ENCODE measurements at places on chromosomes 6 and 20.
A peak's percentile ranks its signal among the peaks of the same experiment; 100 is the strongest.

- H3K27me3 ChIP-seq, result no peaks in the 10 kb centered on the region
- DNase-seq, result no peak
- no peak overlapping the region for H3K4me3 ChIP-seq
- H3K36me3 ChIP-seq, result peaks cover 72% of the 10 kb centered on the region
These were observed 113.6 kb upstream of the EMILIN3 start for GRCh38 chr20:41480054-41480770.

DNA sequence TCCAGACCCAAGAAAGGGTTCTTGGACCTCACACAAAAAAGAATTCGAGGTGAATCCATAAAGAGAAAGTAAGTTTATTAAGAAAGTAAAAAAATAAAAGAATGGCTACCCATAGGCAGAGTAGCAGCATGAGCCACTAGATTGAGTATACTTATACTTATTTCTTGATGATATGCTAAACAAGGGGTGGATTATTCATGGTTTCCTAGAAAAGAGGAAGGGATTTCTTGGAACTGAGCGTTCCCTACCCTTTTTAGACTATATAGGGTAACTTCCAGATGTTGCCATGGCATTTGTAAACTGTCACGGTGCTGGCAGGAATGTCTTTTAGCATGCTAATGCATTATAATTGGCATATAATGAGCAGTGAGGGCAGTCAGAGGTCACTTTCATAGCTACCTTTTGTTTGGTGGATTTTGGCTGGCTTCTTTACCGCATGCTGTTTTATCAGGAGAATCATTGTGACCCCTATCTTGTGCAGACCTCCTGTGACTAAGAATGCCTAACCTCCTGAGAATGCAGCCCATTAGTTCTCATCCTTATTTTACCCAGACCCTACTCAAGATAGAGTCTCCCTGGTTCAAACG, 44.3 kb downstream of the TENT5A start:
- no peak for DNase-seq
- no peaks in the 10 kb centered on the region for H3K36me3 ChIP-seq
- no peaks in the 10 kb centered on the region for H3K27me3 ChIP-seq
- no peak overlapping the region for H3K27ac ChIP-seq
- H3K4me3 ChIP-seq, result no peak overlapping the region

DNA sequence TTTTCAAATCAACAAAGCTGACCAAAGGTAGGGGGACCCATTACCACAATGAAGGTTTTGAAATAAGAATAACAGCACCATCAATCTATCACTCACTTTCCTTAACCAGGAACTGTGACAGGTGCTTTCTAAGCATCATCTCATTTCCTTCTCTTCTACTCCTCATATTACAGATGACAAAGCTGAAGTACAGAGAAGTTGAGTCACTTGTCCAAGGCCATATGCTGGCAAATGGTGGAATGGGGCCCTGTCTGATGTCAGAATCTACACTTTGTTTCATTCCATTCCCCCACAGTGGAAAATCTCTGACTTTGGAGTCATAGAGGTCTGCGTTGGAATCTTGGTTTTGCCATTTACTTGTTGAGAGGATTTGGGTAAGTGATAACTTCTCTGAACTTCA, 222.5 kb upstream of the LRFN2 start:
- H3K4me1 ChIP-seq, result peaks cover 4% of the 10 kb centered on the region
- no peaks in the 10 kb centered on the region for H3K36me3 ChIP-seq
- H3K27ac ChIP-seq, result no peak overlapping the region

DNA sequence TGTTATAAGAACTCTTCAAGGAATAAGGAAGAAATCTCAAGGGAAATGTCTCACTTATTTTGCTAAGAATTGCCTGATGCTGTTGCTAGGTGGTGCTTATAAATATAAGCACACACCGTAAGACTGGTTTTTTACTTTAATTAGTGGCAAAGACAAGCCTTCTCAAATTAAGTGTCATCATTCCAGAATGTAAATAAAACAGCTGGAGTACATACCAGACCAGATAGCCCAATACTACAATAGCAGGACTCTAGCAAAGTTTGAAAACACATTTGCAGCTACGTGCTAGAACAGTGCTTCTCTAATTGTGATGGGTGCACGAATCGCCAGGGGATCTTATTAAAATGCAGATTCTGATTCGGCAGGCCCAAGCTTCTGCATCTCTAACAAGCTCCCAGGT, 6.8 kb downstream of the CNKSR3 start:
- peaks cover 32% of the 10 kb centered on the region for H3K27me3 ChIP-seq
- no peak for DNase-seq
- no peak overlapping the region for H3K4me3 ChIP-seq
- no peak overlapping the region for H3K27ac ChIP-seq
- H3K36me3 ChIP-seq, result no peaks in the 10 kb centered on the region

- H3K4me1 ChIP-seq, result no peaks in the 10 kb centered on the region
- H3K27ac ChIP-seq, result no peak overlapping the region
These were observed 137.2 kb downstream of the EYA2 start for GRCh38 chr20:47031821-47032220.

GRCh38 chr6:162706232-162706631, 21.3 kb downstream of the PRKN start:
- no peaks in the 10 kb centered on the region for H3K27me3 ChIP-seq
- H3K4me1 ChIP-seq, result peaks cover 6% of the 10 kb centered on the region
- no peak for DNase-seq
- no peak overlapping the region for H3K27ac ChIP-seq
- no peak overlapping the region for H3K4me3 ChIP-seq
- no peaks in the 10 kb centered on the region for H3K36me3 ChIP-seq

GRCh38 chr6:165697171-165697570, 34.1 kb upstream of the PDE10A start:
- H3K36me3 ChIP-seq, result no peaks in the 10 kb centered on the region
- H3K4me3 ChIP-seq, result no peak overlapping the region
- DNase-seq, result no peak
- no peaks in the 10 kb centered on the region for H3K27me3 ChIP-seq

DNA sequence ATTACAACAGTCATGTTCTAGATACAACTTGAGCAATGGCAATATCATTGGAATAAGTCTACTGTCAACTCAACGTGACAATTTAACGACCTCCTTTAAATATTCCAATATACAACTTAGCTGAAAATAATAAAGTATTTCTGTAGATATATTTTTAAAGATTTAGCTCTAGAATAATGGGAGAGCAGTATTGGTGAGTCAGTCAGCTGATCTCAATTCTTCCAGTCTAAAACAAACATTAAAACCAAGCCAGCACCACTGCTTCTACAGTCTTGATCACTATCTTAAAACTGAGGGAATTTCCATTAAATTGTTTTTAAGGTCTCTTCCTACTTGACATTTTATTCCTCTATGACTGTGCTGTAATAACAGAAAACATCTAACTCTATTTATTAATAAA, 38.2 kb downstream of the NOL7 start:
- peaks cover 3% of the 10 kb centered on the region for H3K4me1 ChIP-seq
- DNase-seq, result no peak
- H3K27me3 ChIP-seq, result no peaks in the 10 kb centered on the region
- H3K36me3 ChIP-seq, result peaks cover 32% of the 10 kb centered on the region
- H3K4me3 ChIP-seq, result no peak overlapping the region
- no peak overlapping the region for H3K27ac ChIP-seq

- no peak overlapping the region for H3K4me3 ChIP-seq
- peaks cover 62% of the 10 kb centered on the region for H3K27me3 ChIP-seq
- H3K36me3 ChIP-seq, result no peaks in the 10 kb centered on the region
These were observed 4.3 kb downstream of the VGLL2 start for GRCh38 chr6:117269638-117270054.

DNA sequence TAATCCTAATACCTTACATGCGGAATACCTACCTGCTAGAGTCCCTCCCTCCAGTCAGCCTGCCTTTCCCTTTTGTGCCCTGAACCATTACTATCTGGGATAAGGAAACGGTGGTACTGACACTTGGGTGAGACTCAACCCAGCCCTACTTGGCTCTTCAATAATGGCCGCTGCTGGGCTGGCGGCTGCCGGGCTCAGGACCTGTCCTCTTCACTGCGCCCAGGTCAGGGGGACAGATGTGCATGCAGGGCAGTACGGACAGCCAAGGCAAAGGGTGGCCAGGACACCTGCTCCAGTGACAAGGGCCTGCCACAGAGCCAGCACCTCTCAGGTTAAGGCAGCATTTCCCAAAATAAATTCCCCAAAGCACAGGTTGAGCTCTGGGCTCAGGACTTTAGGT, 29.9 kb downstream of the UBE2V1 start:
- H3K27ac ChIP-seq, result no peak overlapping the region
- H3K27me3 ChIP-seq, result no peaks in the 10 kb centered on the region
- H3K4me1 ChIP-seq, result peaks cover 14% of the 10 kb centered on the region
- H3K4me3 ChIP-seq, result no peak overlapping the region
- peaks cover 35% of the 10 kb centered on the region for H3K36me3 ChIP-seq
- no peak for DNase-seq

DNA sequence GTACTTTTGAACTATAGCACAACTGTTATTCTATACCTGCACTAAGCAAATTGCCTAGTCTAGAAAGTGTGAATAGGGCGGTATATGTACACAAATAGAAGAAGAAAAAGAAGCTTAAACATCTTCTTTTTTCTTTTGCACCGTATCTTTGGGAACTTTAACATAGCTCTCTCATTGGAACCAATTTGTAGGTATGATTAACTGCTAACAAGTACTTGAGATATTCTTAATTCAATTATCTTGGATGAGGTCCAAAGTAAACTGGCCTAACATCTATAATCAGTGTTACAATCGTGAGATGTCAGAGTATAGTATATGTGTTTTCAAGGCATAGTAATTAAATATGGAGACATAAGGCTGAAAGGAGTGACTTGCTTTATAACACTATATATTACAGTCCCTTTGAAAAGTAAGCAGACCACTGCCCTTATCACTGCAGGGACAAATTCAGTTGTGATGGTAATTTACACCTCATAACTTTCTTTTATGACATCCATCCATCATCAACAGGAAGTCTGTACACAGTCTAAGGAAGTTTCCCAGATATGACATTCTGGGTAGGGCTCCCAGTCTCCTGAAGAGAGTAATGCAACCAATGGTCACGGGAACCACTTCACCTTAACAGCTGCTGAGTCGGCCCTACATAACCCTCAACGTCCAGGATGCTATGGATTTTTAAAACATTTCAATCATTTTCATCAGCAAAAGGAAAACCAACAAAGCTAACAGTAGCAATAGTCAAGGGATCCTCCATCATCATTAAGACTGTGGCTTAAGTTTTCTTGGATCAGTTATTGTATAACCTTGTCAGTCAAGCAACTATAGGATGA, 37.6 kb downstream of the NKAIN2 start:
- no peak overlapping the region for H3K27ac ChIP-seq
- no peak overlapping the region for H3K4me3 ChIP-seq
- no peaks in the 10 kb centered on the region for H3K36me3 ChIP-seq
- no peak for DNase-seq
- H3K27me3 ChIP-seq, result no peaks in the 10 kb centered on the region

GRCh38 chr20:44678242-44678641, 26.7 kb upstream of the ADA start:
- no peak for DNase-seq
- H3K4me3 ChIP-seq, result no peak overlapping the region
- H3K27me3 ChIP-seq, result no peaks in the 10 kb centered on the region
- no peak overlapping the region for H3K27ac ChIP-seq
- H3K36me3 ChIP-seq, result no peaks in the 10 kb centered on the region

GRCh38 chr20:51941503-51941902, 139.2 kb upstream of the SALL4 start:
- H3K4me3 ChIP-seq, result no peak overlapping the region
- H3K27ac ChIP-seq, result no peak overlapping the region
- no peak for DNase-seq
- peaks cover 2% of the 10 kb centered on the region for H3K27me3 ChIP-seq

DNA sequence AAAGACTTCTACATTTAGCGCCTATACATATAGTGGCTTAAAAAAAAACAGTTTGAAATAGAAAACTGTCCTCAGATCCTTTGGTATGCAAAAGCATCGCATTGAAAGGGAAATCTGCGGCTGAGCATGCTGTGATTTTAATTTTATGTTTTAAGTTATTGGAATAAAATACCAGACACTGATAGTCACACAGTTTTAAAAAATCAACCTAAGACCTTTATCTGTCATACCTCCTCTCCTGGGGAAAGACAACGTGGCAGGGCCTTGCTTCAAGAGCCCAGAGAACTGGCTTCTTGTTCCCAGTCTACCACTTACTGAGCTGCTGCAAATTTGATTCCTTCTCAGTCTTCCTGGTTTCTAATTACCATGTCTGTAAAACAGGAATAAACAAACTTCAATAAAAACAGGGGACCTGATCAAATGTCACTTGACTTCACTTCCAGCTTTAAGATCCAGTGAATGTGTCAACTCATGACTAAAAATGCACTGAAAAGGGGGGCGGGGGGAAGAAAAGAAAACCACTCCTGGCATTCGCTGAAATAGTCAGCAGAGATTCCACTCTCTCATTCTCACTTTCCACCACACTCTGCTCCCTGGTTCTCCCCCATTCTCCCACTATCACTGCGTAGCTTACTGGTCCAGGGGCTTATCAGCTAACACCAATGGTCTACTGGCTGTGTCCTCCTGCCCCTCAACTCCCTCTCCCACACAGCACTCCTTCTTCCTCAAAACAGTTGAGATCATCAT, 494.7 kb upstream of the MARCKS start:
- H3K27ac ChIP-seq, result no peak overlapping the region
- H3K27me3 ChIP-seq, result peaks cover 3% of the 10 kb centered on the region
- H3K4me1 ChIP-seq, result no peaks in the 10 kb centered on the region
- no peak for DNase-seq

- peak; percentile 56 for DNase-seq
- H3K4me1 ChIP-seq, result peaks cover 6% of the 10 kb centered on the region
- H3K27me3 ChIP-seq, result no peaks in the 10 kb centered on the region
- peaks cover 13% of the 10 kb centered on the region for H3K36me3 ChIP-seq
These were observed 101.2 kb downstream of the EPM2A start for GRCh38 chr6:145633981-145634627.

DNA sequence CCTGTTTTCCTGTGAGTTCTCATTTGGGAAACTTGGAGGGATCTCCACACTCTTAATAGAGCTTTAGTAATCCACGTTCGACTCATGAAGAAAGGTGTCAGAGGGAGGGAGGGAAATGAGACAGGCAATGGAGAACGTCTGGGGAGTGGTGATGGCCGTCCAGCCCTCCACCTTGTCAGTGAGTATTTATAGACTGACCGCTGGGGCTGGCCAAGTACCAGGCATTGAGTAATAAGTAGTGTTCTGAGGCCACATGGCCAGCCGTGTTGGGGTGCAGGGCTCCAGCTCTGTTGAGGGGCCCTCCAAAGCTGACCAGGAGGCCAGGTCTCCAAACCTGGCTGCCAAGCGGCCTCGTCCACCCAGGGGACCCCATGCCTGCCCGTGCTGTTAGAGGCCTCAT, 11.3 kb upstream of the DSN1 start:
- no peak overlapping the region for H3K27ac ChIP-seq
- no peak overlapping the region for H3K4me3 ChIP-seq
- no peaks in the 10 kb centered on the region for H3K4me1 ChIP-seq
- no peaks in the 10 kb centered on the region for H3K27me3 ChIP-seq

GRCh38 chr6:101689156-101689555, 295.6 kb downstream of the GRIK2 start:
- no peaks in the 10 kb centered on the region for H3K4me1 ChIP-seq
- DNase-seq, result no peak
- no peak overlapping the region for H3K27ac ChIP-seq
- H3K36me3 ChIP-seq, result no peaks in the 10 kb centered on the region
- no peak overlapping the region for H3K4me3 ChIP-seq

Data from activated B cell treated with CpG ODN at 0.5 μM for 24 hours (primary cell).